ENCODE measurements at places on chromosomes 11 and 22.
A peak's percentile ranks its signal among the peaks of the same experiment; 100 is the strongest.

GRCh38 chr11:100739666-100740065 is 52.6 kb downstream of the ARHGAP42 start:
- DNase-seq = peak; percentile 98

DNA sequence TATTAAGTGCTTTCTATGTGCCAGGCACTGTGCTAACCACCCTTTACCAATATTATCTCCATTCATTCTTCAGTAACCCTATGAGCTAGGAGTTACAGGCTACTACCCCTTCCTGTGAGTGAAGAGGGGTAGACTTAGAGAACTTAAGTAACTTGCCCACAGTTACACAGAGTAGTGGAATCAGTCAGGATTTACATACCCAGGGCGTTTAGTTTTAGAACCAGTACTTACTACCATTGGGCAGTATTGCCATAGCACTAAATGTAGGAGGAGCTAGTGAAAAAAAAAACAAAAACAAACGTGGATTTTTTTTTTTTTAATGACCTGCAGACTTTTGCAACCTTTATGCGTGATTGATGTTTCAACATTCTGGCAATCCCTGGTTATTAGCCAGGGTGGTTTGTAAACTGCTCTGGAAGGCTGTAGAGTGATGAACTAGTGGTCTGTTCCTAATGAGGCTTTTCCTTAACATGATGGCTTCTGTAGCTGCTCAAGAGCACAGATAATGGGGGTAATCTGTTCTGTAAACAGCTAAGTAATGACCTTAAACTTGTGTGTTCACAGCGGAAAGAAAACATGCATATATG is 11.4 kb downstream of the TBCEL start:
- no peak for DNase-seq

DNA sequence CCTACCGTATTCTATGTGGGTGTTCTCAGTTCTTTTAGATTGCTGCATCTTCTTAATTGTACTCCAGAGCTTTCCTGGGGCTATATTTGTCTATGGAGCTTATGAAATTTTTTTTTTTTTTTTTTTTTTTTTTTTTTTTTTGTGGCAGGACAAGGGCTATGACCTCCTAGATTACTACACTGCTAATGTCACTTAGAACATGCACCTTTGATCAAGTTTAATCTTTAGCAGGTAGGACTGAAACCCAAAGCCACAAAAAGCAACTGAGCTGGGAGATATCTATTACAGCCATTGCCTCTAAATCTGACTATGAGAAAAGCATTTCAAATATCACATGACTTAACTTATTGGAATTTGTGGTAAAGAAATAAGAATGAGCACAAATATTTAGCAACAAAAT is 21.7 kb upstream of the ABTB2 start:
- no peak for DNase-seq

DNA sequence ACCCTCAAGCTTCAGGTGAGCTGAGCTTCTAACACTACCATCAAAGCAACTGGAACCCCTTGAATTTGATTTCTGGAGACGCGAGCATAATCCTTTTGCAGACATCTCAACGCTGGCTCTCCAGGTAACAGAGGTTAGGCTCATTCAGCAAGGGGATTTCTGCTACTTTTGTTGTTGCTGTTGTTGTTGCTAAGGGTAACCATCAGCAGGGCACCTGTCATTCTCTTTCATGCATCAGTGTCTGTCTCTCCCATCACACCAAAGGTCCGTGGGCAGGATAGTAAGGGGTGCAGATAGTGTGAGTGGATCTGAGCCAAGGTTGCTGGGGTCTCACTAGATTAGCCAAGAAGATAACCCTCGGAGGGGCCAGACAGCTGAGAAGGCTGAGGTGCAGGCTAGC is 90.3 kb downstream of the TP53I11 start:
- no peak for DNase-seq

DNA sequence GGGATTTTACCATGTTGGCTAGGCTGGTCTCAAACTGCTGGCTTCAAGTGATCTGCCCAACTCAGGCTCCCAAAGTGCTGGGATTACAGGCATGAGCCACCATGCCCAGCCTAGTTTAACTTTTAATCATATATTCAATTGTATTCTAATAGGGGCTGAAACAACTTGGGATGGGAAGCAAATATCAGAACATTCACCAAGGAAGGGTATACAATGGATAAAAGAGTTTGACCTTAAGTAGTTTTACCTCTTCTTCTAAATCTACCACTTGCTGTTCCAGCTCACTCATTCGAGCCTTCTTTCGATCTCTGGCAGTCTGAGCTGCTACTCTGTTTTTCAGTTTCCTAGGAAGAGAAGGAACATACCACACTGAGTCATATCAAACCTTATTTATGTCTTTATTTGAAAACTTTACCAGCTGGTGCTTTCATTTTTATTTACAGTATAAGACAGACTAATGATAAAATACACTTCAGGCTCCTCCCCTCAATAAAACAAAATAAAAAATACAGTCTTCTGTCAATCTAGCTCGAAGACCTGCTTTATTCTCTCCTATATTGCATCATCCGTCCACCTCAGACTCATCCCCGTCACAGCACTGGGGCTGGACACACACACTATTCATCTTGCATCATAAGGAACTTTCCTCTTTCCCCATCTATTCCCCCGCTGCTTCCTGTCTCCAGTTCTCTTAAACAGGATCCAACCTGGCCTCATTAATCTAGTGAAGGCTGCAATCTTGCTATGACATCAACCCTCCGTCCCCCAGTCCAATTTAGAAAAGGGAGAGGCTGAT is 1.4 kb downstream of the XBP1 start:
- peak; percentile 96 for DNase-seq

DNA sequence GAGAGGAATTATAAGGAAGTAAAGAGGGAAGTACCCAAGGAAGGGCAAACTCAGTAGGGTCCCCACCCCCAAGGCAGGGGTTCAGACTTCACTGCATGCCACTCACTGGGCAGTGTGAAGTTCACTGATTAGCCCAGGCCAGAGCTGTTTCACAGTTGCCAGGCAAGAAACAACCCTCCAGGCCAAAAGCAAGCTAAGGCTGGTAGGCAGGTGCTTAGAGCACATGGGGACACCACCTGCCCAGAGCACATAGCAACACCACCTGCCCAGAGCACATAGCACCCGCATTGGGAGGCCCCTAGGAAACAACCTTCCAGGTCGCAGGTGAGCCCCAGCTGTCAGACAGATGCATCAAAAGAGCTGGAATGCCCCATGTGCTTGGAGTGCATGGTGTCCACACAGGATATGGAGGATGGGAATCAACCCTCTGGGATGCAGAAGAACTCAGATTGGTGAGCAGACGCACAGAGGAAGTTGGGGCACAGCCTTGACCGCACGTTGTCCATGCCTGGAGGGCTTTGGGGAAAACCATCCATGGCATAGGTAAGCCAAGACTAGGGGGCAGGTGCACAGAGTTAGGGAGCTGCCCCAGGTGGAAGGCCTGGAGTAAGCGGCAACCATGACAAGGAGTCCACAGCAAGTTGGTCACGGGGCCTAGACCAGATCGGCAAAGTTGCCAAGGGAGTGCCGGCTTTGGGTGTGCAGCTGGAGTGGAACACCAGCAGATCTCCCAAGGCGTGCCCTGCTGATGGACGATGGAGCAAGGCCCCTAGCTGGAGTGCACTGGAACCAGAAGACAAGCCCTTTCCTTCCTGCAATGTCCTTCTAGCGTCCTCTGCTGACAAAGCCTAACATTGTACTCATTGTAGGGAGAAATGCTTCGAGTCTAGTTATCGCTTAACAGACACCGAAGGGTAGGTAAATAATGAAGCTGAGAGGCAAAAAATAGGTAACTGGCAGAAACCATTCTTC is 7.8 kb upstream of the TMEM216 start:
- DNase-seq = peak; percentile 35

DNA sequence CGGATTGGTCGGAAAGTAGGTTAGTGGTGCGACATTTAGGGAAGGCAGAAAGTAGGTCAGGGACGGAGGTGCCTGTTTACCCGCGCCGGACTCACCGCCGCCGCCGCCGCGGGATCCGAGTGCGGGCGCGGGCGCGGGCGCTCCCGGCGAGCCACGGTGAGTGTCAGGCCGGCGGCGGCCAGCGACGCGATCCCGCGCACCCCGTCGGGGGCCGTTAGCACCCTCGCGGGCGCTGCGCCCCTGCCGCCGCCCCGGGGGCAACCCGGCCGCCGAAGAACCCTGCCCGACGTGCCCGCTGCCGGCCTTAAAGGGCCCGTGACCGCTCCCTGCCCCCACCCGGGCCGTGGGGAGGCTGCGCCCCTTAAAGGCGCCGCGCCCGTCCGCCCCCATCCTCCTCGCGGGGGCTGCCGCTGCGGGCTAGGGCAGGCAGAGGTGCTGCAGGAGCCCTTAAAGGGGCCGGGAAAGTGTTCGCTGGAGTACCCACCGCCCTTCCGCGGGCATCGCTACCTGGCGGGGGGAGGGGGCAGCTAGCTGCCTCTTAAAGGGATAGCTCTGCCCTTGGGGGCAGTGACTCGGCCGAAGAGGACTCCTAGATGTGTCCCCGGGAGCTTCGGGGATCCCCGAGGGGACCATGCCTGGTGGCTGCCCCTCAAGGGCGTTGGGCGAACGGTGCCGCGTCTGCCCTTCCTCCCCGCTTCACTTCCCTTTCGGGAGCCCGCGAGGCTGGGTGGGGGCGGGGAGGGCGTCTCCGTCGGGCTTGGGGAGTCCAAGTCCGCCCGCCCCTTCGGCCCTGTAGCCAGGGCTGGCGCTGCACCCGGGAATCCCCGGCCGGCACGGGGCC is at the start of gene BMAL1:
Gene BMAL1, plus strand, starts transcription at position 23 of the 841 bp plus-strand sequence. CDS start 76,519 bp downstream, outside the sequence.
- peak; percentile 26 for DNase-seq

DNA sequence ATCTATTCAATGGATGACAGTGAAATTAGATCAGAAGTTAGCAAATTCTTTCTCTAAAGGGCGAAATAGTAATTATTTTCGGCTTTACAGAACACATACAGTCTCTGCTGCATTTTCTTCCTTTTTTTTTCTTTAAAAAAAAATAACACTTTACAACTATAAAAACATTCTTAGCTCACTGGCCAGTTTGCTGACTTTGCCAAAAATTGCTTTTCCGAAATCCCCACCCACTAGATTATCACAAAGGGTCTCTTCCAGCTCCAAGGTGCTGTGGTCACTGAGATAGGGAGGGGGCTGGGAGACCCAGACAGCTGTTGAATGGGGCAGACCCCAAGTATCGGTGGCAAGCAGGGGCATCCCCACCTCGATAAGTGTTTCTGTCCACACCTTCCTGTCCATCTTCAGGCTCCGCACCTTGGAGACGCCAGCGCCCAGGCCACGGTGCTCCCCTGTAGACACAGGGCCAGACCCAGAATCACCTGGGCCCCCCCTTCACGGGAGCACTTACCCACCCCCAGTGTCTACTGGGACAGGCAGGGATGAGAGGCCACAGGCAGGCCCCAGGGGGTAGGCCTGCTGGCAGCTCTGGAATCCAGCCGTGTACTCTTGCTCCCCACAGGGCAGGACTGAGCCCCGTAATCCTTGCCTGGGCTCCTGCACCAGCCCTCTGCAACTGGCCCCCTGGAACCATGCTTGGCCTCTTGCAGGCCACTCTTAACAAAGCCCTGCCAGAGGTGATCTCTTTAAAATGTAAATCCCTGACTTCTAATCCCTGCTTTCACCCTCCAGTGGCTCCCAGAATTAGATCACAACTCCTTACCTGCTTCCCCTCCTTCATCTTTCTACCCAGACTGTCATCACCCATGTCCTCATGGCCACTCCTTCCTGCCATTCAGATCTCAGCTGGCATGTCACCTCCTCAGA is 31.5 kb upstream of the PDE2A start:
- no peak for DNase-seq

- peak; percentile 90 for DNase-seq
These were observed 52.6 kb downstream of the SWAP70 start for GRCh38 chr11:9716275-9717039.

DNA sequence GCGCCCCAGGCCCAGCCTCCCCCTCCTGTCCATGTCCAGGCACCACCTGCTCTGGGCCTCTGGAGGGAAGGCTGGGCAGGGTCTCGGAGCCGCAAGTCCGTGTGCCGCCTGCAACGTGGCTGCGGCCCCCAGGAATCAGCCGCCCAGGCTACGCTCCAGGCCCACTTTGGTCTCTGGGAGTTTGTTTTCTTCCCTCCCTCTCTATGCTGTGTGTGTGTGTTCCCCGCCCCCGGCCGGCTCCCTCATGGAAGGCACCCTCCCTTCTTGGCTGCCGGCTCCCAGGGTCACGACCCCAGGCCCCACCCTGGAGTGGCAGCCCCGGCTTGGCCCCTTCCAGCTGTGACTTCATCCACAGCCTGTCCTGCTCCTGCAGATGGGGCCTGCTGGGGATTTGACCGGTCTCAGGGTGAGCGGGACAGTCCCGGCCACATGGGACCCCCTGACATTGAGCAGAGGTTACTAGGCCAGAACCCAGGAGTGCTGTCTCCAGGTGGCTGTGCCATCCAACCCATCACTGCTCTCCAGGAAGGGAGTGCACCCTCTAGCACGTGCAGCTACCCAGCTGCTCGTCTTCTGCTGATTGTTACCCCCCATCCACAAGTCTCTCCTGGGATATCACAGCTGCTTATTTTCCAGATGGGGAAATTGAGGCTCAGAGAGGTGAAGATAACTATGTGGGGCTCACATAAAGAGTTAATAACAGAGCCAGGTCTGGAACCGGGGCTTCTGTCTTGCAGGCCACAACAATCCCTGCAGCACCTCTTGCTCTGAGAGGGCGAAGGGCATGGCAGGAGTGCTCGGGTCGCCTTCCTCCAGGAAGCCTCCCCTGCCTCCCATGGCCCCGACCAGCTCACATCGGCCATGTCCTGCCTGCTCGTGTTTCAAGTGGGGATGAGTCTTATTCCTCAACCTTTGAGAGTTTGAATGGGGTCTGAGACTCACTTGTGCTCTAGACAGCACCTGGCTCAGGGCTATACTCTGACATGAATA is 2.8 kb upstream of the LIF start:
- no peak for DNase-seq

DNA sequence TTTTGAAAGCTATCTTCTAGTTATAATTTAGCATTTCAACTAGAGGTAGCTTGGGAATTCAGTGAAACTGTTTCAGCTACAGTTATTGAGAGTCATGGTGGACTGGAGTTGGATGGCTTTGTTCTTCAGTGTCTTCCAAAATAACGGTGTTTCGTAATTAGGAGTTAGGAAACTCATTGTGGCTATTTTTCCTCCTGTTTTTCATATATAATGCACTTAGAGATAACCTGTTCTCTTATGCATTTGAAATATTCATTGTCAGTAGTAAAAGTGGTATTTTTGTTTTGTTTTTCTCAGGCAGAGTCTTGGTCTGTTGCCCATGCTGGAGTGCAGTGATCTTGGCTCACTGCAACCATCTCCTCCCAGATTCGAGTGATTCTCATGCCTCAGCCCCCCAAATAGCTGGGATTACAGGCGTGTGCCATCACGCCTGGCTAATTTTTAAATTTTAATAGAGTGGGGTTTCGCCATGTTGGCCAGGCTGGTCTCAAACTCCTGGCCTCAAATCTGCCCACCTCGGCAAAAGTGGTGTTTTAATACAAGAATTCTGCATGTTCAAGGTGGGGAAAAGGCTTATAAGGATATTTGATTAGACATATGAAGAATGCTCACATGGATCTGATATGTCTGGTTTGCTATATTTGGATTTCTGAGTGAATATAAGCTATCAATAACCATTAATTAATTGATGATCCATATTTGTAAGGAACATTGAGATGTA is 12.7 kb downstream of the PDHX start:
- peak; percentile 16 for DNase-seq

- DNase-seq = peak; percentile 95
These were observed 56.4 kb downstream of the MYH9 start for GRCh38 chr22:36331306-36331911.

- no peak for DNase-seq
These were observed 662 bp downstream of the MUC5B start for GRCh38 chr11:1223346-1224110.

Data from iris pigment epithelial cell (primary cell).